ENCODE measurements at places on chromosomes 4 and X. TPM values are rescaled to one million over a fixed set of nuclear protein-coding genes. Genes with fewer than 3 reads are reported as not detected.
A peak's percentile ranks its signal among the peaks of the same experiment; 100 is the strongest.

- DNase-seq, result peak; percentile 38
These were observed 6.4 kb downstream of the TCEAL8 start for GRCh38 chrX:103248553-103248952.

The FGF2 gene
- total RNA-seq, result 3.2 TPM

- DNase-seq, result no peak
These were observed 385 bp downstream of the DCLK2 start for GRCh38 chr4:150078579-150079080.

DNA sequence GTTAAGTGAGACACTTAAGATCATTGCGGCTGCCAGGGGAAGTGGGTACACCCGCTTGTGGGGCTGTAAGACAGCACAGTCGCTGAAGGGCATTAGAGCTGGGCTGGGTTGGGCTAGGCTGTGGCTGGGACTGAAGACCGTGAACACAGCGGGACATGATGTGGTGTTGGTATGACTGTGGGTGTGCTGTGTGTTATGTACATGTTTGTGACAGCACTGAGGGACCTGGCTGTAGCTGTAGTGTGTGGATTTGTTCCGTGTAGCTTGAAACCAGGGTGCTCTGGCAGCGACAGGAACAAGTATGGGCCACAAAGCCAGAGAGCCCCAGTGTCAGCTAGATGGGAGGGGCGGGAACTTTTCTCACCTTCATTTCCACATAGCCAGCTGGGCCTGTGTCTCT is 82.1 kb downstream of the NHSL2 start:
- no peak for DNase-seq

DNA sequence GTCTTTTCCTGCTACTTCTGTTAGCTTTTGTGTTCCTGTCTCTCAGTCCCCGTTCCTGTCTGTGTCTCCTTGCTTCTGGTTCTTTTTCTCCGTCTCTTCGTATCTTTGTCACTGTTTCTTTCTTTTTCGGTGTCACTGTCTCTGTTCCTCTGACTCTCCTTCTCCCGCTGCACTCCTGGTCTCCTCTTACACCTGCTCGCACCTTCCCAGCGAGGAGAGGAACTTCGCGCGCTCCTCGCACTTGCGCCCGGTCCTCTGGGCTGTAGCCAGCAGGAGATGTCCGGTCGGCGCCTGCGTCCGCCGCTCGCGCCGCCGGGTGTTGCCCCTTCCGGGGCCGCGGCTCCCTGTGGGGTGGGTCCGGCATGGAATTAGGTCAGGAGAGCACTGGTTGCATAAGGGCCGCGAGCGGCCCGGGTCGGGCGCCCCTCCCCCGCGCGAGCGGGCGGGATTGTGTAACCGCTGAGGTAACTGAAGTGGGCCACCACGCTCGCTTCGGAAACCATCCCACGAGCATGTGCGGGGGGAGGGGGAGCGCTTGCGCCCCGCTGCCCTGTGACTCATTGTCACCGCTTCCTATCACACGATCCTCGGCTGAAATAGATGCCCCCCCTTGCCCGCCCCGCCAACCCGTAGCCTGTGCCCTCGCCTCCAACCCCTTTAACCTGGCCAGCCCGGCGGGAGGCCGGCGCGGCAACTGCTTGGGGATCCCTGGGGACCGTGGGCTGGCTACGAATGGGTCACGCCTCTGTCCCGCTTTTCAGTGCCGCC is 1.6 kb downstream of the LONRF3 start:
- peak; percentile 58 for DNase-seq

GRCh38 chrX:70292788-70293187 is 2.9 kb downstream of the KIF4A start:
- DNase-seq, result no peak

The BEND4 gene
- total RNA-seq, result 2.7 TPM

The PUDP gene
- 105 TPM for total RNA-seq

- no peak for DNase-seq
These were observed 46.3 kb downstream of the SULT1B1 start for GRCh38 chr4:69714086-69714485.

- DNase-seq, result no peak
These were observed 14.8 kb upstream of the PPARGC1A start for GRCh38 chr4:23904639-23905071.

The SPANXD gene
- not detected for total RNA-seq

The GJB1 gene
- not detected for total RNA-seq

GRCh38 chrX:12986164-12986779 is 11.4 kb downstream of the TMSB4X start:
- no peak for DNase-seq

The ARHGAP6 gene
- 45.0 TPM for total RNA-seq

The RAB33A gene
- total RNA-seq, result 2.8 TPM

DNA sequence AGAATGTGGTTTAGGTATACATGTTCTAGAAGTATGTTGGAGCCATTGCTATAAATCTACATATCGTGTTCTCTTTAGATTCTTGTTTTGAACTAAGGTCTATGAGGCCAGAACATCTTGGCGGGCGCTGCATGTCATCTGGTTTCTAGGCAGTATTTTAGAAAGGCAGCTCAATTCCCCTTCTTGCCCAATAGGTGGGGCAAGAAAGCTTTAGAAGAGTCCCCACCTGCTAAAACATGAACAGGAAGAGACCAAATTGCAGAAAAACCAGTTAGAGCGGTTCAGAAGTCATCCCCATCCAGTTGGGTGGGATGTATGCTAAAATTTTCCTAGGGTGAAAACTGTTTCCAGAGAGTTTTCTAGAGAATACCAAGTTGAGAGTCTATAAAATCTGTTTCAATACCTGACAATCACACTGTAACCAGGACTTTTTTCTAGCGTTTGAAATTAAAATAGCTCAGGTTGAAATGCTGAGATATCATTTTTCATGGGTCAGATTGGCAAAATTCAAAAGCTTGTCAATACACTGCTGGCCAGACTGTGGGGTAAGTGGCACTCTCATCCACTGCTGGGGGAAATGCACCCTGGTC is 17.5 kb upstream of the SH3KBP1 start:
- DNase-seq, result peak; percentile 39

- DNase-seq, result no peak
These were observed 50.6 kb upstream of the TENM3 start for GRCh38 chr4:182192511-182193181.

DNA sequence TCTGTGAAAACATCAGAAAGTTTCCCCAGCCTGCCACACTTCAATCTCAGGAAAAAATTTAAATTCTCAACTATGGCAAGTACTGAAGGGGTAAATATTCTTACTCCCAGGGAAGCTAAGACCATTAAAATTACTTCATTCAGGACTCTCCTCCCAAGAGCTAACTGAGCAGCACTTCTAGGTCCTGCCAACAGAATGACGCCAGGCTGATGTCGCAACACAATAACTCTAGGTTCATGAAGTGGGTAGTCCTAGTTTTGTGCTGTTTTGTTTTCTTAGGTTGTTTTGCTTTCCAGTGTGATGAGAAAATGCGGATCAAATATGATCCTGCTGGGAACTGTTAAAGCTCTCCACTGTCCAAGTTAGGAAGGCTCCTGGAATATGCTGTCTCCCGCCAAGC is 180.0 kb downstream of the NKX6-1 start:
- peak; percentile 1 for DNase-seq

GRCh38 chr4:109990261-109991257 is 77.9 kb downstream of the EGF start:
- no peak for DNase-seq

The FNIP2 gene
- total RNA-seq, result 45.1 TPM

The PORCN gene
- total RNA-seq, result 24.2 TPM

The KLHL13 gene
- total RNA-seq, result 22.0 TPM

The RAI2 gene
- 1.1 TPM for total RNA-seq

Data from cardiac muscle cell (in vitro differentiated cells and primary cell).